ENCODE measurements at places on chromosomes 4 and X.

GRCh38 chr4:41550308-41550707, 12.4 kb downstream of the LIMCH1 start:
- DNase-seq = no peak

GRCh38 chr4:181119186-181119585, 1124.0 kb upstream of the TENM3 start:
- no peak for DNase-seq

DNA sequence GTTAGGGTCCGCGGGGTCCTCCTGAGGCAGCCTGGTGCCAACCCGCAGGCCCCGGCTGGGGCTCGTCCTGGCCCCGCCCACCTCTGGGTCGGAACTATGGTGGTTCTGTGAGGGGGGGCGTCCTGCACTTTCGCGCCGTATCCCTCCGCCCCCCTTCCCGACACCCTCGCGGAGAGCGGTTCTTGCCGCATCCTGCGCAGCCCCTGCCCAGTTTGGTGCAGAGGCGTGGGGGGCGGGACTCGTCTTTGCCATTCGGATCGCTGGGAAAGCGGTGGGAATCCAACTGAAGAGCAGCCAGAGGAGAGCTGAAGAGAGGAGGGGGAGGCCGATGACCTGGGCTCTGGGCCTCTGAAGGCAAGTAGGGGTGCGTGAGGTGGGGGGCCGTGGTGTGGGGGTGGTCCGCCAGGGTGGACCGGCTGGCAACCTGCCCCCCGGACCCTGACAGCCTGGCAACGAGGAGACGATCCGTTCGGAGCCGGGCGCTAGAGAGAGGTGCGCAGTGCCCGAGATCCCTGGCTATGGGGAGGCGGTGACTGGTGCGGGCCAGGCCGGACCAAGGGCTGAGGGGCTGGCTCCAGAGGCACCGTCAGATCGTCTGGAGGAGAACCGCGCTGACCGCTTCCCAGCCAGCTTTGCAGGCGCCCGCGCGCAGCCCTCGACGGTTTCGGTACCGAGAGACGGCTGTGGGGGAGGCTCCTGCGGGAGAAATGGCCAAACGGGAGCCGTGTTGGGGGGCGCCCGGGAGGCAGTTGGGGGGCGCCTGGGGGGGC, at the start of gene GPRASP1:
GPRASP1 (plus strand) TSS at position 242 of the 770 bp plus-strand sequence. CDS start 2,431 bp downstream, outside the sequence.
- DNase-seq = no peak

- no peak for DNase-seq
These were observed 66.0 kb upstream of the PHOX2B start for GRCh38 chr4:41814565-41814964.

DNA sequence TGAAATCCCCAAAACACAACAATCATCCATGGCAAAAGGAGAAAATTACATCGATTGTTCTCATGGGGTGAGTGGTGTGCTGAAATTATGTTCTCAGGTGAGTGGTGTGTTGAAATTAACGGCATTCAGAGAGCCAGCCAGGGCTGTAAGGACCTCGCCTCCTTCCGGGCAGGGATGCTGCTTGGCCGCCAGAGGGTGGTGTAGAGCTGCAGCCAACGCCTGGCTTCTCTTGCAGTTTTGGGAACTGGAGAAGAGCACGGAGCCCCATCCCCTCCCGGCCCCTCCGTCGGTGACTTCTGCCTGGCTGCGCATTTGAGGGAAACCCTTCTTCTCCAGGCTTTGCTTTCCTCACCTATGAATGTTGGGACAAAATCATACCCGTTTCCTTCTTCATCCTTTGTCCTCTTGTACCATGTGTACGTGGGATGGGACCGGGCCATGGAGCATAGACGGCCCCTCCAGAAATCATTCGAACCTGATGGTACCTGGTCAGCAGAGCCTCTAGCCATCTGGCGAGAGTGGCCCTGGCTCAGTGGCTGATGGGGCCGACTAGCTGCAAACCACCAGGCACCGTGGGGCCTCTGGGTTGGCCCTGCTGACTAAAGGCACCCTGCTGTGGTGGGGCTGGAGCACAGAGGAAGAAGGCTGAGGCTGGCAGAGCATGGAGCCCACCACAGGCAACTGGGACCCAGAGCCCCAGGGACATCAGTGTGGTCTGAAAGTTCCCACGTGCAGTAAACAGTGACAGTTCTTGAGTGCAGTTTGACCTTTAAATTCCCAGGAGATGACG, 28.4 kb downstream of the TRMT44 start:
- no peak for DNase-seq

GRCh38 chr4:181968371-181968770, 274.8 kb upstream of the TENM3 start:
- DNase-seq = no peak

- no peak for DNase-seq
These were observed 56.1 kb downstream of the PJA1 start for GRCh38 chrX:69109036-69109663.

DNA sequence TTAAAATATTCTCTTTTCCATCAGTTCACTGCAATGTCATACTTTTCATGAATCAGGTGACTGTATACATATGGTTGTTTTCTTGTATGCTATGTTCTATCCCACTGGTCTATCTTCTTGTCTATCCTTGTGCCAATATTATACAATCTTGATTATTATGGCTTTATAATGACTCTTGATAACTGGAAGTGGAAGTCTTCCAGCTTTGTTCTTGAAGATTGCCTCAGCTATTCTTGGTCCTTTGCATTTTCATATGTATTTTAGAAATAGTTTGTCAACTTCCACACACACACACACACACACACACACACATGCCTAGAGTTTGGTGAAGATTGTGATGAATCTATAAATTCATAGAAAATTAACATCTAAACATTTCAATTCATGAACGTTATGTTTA, 67.9 kb downstream of the SHROOM3 start:
- no peak for DNase-seq

- no peak for DNase-seq
These were observed 78.3 kb downstream of the CHIC2 start for GRCh38 chr4:53986062-53986461.

DNA sequence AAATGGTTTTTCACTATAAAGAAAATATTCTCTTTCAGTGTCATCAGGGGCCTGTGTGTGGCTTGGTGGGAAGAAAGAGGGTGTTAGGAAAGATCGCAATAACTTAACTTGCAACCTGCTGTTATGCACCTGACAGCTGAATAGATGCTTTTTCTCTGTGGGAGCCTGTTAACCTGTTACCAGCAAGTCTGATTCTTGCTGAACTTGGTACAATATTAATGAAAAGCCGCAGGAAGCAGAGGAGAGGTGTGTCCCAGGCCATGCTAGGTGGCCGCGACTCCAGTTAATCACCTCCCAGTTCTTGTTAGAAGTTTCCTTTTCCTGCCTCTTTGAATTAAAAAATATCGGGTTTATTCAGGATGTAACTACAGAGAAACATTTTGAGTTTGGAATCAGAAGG, 494.8 kb upstream of the AGA start:
- no peak for DNase-seq

- DNase-seq = no peak
These were observed 67.0 kb upstream of the CXCL13 start for GRCh38 chr4:77538574-77539157.

DNA sequence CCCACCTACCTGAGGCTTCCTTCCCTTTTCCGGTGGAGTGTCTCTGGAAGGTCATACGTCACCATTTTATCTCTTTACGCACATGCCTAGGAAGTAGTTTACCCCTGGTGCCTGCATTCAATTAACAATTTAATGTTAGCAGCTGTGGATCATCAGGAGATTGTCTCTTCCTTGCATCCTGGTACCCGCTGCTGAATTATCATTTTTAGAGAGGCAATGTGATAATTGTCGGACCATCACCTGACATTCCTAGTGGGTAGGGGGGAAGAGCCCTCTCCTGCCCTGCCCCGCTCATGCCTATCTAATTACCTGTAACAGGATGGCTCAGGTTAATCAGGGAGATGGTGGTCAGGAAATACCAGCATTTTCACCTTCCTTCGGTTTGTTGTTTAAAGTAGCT, 863.6 kb downstream of the RPA4 start:
- no peak for DNase-seq

DNA sequence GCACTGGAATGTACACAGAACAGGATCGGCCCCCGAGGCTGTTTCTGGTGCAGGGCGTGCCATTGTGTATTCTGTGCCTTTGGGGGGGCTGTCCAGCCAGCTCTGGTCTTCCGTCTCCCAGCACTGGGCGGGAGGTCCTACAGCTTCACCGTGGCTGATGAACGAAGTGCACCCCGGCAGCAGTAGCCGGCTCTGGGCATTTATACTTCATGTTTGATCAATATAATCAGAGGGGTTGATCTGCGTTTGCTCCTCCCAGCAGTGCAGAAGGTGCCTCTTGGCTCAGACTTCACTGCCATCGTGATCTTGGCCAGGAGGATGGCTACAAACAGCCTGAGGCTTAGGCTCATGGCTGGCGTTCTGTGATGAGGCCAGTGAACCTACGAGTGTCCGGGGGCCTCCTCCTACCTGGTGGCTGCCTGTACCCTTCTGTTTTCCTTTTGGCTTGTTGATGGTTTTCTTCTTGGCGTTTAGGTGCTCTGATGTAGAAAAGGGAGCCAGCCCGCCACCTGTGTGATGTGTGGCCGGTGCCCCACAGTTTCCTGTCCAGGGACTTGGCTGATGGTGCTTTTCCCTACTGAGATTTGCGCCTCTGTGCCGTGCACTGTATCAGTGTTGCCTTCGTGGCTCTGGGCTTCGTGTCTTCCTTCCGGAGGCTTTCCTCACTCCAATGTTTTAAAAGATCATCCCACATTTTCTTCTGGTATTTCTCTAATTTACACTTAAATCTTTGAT, 31.2 kb upstream of the HGFAC start:
- DNase-seq = no peak

GRCh38 chr4:109301651-109302360, 652 bp downstream of the COL25A1 start:
- DNase-seq = no peak

- DNase-seq = no peak
These were observed 60.4 kb downstream of the PJA1 start for GRCh38 chrX:69104756-69105434.

DNA sequence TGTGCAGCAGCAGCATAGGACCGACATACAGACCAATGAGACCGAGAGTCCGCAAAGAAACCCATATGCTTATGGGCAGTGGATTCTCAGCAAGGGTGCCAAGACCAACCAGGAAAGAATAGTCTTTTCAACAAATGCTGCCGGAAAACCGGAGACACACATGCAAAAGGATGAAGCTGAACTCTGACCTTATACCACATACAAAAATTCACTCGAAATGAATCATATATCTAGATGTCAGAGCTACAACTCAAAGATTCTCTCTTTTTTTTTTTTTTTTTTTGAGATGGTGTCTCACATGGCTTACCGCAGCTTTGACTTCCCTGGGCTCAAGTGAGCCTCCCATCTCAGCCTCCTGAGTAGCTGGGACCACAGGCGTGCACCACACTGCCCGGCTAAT, 16.0 kb upstream of the MXD4 start:
- DNase-seq = no peak

GRCh38 chr4:41374490-41374889, 117.8 kb downstream of the UCHL1 start:
- DNase-seq = no peak

DNA sequence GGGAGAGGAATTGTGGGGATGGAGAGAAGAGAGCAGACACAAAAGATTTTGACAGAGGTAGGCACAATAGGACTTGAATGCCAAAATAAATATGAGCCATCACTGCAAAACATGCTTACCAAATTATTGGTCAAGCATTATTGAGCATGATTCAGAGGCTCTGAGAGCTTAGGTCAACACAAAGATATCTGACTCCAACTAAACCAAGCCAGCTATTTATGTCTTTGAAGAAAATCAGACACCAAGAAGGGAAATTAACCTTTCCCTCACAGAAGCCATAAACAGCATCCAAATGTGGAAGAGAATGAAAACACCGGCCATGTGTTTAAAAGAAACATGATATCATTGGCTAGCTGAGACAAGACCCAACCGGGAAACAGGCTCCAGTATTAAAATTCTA, 323.2 kb downstream of the RAB28 start:
- no peak for DNase-seq

DNA sequence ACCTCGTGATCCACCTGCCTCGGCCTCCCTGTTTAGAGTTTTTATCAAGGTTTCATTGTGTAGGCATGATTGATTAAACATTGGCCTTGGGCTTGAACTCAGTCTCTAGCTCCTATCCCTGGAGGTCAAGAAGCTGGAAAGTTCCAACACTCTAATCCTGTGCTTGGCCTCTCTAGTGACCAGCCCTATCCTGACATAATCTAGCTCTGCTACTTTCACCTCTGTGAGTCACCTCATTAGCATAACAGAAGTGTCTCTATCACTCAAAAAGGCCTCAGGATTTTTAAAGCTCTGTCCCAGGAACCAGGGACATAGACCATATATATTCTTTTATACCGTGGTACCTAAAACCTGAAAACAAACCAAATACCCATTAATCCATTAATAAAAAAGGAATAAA, 377.5 kb downstream of the CENPC start:
- no peak for DNase-seq

GRCh38 chr4:14792702-14793227, 209.5 kb upstream of the CPEB2 start:
- DNase-seq = no peak

GRCh38 chr4:1994938-1995337, 13.8 kb downstream of the NELFA start:
- no peak for DNase-seq

- DNase-seq = no peak
These were observed 11.3 kb downstream of the PDE6B start for GRCh38 chr4:636628-637159.

GRCh38 chr4:182179751-182180150, 63.5 kb upstream of the TENM3 start:
- DNase-seq = no peak

GRCh38 chr4:185364886-185365285, 30.8 kb downstream of the LRP2BP start:
- DNase-seq = no peak

DNA sequence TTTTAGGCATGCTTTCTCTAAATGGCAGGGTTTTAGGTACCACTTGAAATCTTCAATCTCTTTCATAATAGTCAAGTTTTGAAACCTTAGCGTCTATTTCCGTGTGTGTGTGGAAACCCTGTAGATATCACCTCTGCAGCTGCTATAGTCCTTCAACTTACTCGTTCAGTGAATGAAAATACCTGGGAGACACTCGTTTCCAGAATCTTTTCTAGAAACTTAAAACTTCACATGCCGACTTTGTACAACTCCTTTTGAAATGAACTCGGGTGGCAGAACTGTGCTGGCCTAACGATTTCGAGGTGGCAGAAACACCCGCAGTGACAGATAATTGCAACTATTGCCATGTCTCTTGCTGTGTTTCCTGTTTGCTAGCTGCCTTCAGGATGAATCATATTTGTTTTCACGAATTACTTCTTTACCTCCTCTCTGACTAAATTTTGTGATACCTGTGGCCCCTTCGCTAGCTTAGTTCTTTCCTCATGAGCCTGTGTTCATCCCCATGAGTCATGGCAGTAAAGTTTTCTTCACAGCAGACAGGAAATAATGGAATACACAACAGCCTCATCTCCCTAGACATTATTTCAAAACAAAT, 104.7 kb upstream of the SMIM10 start:
- no peak for DNase-seq

GRCh38 chr4:17898553-17899055, 87.8 kb downstream of the NCAPG start:
- DNase-seq = no peak

- DNase-seq = no peak
These were observed 138.3 kb upstream of the TEX13D start for GRCh38 chrX:124194199-124194598.
